ENCODE measurements at places on chromosomes 5 and 9.

DNA sequence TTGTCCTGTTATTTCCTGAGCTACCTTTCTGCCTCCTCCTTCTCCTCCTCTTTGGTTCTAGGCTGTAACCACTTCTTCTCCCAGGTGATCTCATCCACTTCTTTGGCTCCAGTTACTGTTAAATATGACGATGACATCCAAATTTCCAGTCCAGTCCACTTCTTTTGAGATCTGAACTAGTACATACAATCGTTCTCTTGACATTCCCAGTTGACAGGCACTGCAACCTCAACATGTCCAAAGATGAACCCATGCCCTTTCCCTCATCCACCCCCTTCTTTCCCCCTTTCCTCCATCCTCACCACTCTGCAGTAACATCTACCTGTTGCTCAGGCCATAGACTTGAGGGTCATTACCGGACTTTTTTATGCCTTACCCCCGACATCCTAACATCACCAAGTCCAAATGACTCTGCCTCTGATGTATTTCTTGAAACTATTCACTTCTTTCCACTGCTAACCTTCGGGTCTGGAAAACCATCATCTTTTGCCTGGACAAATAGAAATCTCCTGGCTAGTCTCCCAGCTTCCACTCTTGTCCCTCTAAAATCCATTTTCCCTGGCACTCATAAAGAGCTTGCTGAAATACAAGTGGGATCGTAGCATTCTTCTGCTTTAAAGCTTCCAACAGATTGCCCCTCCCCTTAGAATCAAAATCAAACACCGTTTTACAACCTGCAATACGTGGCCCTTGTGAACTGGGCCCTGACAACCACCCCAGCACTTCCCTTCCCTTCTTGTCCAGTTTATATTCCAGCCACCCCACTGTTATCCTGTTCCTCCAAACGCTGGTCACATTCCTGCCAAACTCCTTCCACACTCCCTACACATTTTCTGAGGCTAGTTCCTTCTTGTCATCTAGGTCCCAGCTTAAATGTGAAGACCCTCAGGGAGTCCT is 31.5 kb downstream of the KLF9 start:
- DNase-seq, result no peak

DNA sequence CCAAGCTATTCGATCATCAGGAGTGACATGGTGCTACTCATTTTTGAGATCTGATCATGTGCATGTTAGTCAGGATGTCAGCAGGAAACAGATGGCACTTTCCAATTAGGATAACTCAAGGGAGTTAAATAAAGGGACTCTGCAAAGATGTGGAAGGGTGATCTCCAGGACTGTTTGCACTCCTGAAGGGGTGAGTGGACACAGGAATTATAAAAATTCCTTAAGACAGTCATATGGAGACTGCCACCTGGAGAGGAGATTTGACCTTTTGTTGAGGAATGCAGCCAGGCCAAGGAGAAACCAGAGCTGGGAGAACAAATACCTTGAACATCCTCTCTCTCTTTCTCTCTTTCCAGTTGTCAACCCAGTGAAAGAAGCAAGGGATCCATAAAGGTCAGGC is 189.1 kb downstream of the GABRG2 start:
- DNase-seq, result no peak

DNA sequence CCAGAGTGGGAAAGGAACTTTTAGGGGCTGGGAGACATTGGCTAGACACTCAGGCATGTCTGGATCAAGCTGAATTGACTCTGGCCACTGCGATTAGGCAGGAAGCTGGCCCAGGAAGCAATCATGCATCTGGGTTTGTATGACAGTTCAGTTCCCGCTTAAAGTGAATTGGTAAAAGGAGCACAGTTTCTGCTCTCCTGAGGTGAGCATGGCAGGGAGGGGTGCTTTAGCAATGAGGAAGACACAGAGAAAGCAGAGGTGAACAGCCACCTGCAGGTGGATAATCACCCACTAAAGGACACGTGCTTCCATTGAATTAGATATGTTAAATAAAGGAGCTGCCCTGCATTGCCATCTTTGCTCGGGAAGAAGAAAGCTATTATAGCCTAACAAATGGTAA is 248.1 kb upstream of the MAP3K1 start:
- no peak for DNase-seq

DNA sequence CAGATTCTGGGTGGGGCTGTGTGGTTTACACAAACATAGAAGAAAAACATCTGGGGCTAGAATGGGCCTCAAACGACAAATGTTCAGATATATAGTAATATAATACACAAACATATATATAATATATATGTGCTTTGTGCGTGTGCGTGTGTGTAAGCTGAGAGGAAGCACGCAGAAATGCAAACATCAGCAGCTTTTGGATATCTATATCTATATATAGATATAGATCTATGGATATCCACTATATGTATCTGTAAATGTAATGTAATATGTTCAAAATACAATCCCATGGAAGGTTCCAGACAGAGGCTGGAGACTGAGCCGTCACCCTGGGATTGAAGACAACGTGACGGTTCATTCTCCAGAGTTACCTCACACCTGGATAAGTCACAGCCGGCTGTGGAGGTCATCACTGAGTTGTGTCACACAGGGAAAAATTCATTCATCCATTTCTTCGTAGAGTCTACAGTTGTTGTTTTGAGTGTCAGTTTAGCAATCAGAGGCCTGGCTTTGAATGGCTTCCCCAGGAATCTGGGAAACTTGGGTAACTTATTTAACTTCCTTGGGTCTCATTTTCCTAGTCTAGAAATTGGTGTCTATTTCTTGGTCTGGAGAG is 123.0 kb upstream of the CPEB4 start:
- DNase-seq, result no peak

GRCh38 chr5:83654427-83654994 is 66.1 kb downstream of the HAPLN1 start:
- no peak for DNase-seq

DNA sequence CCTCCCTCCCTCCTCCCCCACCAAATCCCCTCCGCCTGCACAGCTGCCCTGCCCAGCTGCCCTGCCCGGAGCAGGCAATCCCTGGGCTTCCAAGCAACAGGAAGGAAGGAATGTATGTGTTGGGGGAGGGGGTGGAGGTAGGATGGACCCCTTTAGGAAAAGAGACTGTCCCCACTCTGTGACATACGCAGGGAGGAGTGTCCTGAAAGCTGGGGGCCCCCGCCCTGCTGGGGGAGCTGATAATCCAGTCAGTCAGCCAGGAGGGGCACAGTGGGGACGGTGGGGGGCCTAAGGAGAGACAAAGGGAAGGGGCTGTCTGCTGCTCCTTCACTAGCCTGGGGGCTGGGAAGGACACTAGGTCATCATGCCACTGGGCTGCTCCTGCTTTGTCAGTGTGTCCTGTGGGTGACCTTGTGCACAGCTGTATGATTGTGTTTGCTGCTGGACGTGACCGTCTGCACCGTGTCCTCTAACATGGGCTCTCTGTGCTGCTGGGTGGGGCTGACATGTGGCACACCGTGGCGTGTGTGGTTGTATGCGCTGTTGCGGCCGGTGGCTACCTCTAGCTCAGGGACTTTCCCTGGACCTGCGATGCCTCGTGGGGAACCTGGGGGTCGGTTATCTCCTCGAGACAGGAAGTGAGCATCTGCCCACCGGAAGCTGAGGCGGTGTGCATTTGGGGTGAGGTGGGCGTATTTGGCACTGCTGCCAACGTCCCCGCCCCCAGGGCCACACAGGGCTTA is 3.0 kb downstream of the N4BP3 start:
- peak; percentile 70 for DNase-seq

DNA sequence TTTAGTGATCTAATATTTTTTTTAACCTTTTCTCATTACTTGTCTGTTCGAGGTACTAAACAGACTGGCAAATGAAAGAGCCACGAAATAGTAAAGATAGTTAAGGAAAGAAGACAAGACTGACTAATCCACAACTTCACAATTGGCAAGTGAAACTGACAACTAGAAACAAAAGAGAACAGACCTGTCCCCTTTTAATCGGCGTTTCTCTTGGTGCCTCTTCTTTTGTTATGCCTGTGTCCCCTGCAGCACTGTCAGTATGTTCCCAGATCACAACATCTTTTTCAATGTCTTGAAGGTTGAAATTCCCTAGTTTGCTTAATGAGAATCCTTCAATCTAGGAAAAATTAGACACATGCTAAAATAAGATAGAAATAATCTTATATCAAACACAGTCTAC is 26.1 kb downstream of the TUT7 start:
- DNase-seq, result no peak

- no peak for DNase-seq
Observed at GRCh38 chr5:124274949-124275348, 471.5 kb downstream of the ZNF608 start.

DNA sequence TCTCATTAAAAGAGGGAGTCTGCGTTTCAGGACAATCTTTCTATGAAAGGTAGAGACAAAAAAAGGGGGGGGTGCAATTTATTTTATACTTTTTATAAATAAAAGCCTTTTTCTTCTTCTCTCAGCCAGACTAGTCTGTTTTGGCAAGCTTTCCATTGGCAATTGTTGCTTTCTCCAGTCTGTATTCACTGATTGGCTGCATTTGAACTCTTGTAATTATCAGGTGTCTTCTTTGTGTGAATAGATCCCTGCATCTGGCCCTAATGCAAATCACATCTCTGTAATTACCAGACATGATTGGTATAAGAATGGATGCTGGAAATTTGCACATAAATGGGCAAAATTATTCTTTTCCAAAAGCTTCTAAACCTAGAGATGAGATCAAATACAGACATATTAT is 7.6 kb upstream of the EQTN start:
- no peak for DNase-seq

DNA sequence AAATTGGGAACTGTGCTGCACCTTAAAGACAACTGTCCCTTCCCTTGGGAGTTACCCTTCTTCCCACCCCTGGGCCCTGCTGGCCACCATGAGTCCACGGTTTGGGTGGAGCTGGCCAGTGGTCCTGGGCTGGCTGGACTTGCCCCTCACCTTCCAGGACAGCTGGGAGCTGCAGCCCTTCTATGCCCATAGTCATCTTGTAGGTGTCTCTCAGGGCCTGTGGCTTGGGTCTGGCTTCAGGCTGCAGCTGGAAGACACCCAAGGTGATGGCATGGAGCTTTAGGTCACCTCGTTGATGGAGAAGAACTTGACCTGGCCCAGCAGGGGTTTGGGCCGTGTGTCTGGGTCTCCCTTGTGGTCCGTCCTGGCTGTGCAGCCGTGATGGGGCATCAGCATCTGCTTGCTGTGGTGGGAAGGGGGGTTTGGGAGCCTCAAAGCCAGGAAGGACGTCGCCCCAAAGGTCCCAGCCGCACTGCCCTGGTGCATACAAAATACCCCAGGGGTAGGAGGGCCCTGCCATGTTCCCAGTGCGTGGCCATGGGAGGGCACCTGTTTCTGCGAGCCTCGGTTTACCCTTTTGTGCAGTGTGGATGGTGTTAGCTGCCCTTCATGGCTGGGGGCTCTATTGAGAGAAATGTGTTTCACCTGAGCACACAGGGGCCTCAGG is 8.9 kb downstream of the WNK2 start:
- no peak for DNase-seq

DNA sequence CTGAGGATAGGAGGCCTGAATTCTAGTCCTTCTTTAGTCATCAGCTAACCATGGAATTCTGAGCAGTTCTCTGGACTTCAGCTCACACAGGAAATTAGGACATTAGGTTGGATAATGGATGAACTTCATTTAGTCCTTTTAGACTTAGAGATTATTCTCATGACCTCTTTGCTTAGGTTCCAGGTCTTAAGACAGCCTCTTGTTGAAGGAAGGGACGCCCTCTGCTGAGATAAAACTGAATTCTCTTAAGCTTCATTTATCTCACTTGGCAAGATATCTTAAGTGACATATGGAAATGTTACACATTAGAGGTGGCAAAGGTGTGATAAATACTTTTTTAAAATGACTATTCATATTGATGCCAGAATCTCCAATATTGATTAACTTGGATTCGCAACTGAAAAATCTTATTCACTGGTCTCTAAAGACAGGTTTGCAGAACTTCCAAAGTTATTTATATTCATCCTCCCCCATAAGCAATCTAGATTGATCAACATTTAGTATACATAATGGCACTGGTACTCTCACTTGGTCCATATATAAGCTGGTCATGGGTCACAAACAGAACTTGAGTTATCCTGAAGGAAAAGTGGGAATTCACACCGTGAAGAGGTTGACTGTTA is 16.9 kb upstream of the ZNF366 start:
- DNase-seq, result no peak

DNA sequence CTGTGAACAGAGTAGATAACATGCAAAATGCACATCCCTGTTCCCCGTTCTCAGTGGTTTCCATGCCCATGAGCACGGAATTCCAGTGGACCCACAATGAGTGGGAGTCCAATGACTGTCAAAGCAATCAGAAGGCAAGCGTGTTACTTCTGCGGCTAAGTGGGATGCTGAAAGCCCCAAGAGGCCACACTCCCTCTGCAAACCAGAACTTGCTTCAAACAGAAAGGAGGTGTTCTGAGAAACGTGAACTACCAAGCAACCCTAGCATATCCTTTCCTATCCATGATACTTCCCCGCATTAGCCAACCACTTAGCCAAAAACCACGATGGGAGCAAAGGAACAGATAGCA is 21.7 kb upstream of the MVB12B start:
- no peak for DNase-seq

DNA sequence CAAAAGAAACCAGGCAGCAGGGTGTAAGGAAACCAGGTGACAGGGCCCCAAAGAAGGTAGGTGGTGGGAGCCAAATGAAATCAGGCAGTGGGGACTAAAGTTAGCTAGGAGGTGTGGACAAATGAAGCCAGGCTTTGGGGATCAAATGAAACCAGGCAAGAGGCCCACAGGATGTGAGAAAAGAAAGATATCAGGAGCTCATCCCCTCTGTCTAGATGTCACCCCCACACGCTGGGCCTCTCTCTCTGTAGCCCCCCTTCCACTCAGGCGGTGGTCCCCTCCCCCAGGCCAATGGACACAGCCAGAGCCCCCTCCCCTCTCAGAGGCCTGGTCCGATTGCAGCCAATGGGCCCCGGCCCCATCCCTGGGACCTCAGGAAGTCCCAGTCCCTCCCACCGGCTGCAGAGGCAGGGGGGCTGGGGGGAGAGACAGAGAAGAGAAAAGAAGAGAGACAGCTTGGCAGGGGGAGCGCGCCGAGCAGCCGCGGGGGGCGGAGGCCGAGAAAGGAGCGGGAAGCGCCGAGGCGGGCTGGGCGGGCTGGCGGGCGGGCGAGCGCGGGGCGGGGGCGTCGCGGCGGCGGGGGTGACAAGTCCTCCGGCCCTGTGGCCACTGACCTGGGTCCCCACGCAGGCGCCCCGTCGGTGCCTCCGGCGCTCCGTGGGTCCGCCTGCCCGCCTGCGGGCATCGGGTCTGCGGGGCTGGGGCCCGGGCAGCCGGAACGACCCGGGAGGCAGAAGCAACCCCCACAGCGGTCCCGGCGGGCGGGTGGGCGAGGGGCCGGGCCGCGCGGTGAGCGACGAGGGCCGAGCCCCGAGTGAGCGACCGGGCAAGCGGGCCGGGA is 11.9 kb downstream of the CNTFR start:
- no peak for DNase-seq

DNA sequence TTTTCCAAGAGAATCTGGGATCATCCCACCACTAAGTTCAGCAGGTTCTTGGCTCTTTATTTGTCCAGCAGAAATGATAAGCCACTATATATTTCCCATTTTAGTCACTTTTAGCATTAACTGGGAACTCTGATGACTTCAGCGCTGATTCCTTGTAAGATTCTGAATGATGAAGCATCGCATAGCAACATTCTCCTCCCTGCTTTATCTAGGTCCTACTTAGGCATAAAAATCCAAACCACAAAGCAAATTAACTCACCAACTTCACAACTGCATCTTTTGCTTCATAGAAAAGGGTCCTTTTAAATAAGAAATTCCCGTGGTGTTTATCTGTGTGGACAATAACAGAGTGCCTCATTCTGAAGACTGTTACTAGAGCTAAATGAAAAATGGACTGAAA is 203.9 kb downstream of the SAXO1 start:
- no peak for DNase-seq

- DNase-seq, result no peak
Observed at GRCh38 chr5:14142202-14142826, 828 bp upstream of the TRIO start.

GRCh38 chr9:69474821-69475220 is 149.8 kb downstream of the ENTREP1 start:
- DNase-seq, result no peak

All from activated T-cell treated with anti-CD3 and anti-CD28 coated beads, Interleukin-2, amount 50 U/mL, for 48 hours (primary cell).